ENCODE measurements at places on chromosomes 16 and 17. TPM values are rescaled to one million over a fixed set of nuclear protein-coding genes. Genes with fewer than 3 reads are reported as not detected.

DNA sequence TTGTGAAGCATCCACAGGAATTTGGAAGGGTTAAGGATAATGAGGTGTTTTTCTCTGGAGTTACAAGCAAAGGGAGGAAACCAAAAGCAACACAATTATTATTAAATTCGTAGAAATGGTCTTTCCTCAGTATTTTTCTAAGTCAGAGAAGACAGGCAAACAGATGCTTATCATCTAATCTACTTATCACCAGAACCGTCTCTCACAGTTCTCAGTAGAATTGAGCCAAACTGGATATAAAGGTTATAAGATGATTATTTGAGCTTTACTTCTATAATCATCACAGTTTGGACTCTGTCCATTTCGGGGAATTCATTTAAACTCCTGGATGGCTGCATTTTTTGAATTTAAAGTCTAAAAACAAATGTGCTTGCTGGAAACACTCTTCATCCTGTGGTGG is 245.0 kb downstream of the KCNJ2 start:
- H3K27me3 ChIP-seq = no peaks in the 10 kb centered on the region
- H3K27ac ChIP-seq = no peak overlapping the region
- no peak overlapping the region for H3K4me3 ChIP-seq
- no peak for DNase-seq

GRCh38 chr17:50311112-50311460 is 34.8 kb upstream of the XYLT2 start:
- no peak overlapping the region for H3K4me3 ChIP-seq
- H3K4me1 ChIP-seq = no peaks in the 10 kb centered on the region
- no peak for DNase-seq
- H3K36me3 ChIP-seq = no peaks in the 10 kb centered on the region
- no peak overlapping the region for H3K27ac ChIP-seq
- H3K27me3 ChIP-seq = peaks cover 22% of the 10 kb centered on the region

- peaks cover 8% of the 10 kb centered on the region for H3K4me1 ChIP-seq
- H3K4me3 ChIP-seq = no peak overlapping the region
- H3K36me3 ChIP-seq = no peaks in the 10 kb centered on the region
Measured at GRCh38 chr17:40598619-40599467, 33.6 kb upstream of the CCR7 start.

Gene TRAF7
- 199 TPM for total RNA-seq

GRCh38 chr17:30858556-30859250 is 26.9 kb downstream of the ATAD5 start:
- H3K27ac ChIP-seq = no peak overlapping the region
- no peaks in the 10 kb centered on the region for H3K4me1 ChIP-seq
- H3K36me3 ChIP-seq = peaks cover 10% of the 10 kb centered on the region
- DNase-seq = no peak
- no peaks in the 10 kb centered on the region for H3K27me3 ChIP-seq

Gene PRR15L
- total RNA-seq = 5.3 TPM

Gene CACNA1G
- 0.28 TPM for total RNA-seq

Gene CXCL16
- 52.4 TPM for total RNA-seq

DNA sequence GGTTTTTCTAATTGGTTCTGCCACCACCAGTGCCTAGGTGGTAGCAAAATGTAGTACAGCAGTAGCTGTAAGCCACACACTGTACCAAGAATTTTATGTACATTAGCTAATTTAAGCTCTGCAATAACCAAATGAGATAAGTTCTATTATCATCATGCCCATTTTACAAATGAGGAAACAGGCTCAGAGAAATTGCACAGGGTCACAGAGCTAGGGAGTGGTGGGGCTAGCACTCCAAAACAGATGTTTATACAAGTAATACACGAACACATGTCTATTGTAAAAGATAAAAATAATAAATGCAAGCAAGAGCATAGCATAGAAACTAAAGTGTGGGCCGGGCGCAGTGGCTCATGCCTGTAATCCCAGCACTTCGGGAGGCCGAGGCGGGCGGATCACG is 13.6 kb downstream of the RSAD1 start:
- no peak overlapping the region for H3K4me3 ChIP-seq
- no peaks in the 10 kb centered on the region for H3K27me3 ChIP-seq
- no peak for DNase-seq

GRCh38 chr17:46163929-46164594 is 29.2 kb downstream of the KANSL1 start:
- peaks cover 14% of the 10 kb centered on the region for H3K36me3 ChIP-seq
- no peak overlapping the region for H3K4me3 ChIP-seq
- no peaks in the 10 kb centered on the region for H3K27me3 ChIP-seq
- H3K27ac ChIP-seq = no peak overlapping the region
- peaks cover 11% of the 10 kb centered on the region for H3K4me1 ChIP-seq

- peaks cover 17% of the 10 kb centered on the region for H3K27me3 ChIP-seq
- H3K27ac ChIP-seq = no peak overlapping the region
- no peaks in the 10 kb centered on the region for H3K36me3 ChIP-seq
- no peaks in the 10 kb centered on the region for H3K4me1 ChIP-seq
- no peak overlapping the region for H3K4me3 ChIP-seq
- no peak for DNase-seq
Measured at GRCh38 chr16:9846362-9847099, 335.7 kb downstream of the GRIN2A start.

DNA sequence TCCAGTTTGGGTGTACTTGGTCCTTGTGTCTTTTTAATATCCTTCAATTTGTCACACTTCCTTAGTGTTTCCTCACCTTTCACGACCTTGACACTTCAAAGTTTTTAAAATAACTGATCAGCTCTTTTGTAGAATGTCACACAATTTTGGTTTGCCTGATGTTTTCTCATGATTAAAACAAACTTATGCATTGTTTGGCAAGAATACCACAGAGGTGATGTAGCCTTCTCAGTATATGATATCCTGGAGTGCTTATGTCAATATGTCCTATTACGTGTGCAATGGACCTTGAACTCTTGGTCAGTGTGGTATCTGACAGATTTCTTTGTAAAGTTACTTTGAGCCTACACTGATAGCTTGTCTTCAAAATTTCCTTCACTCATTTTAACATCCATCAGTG is 297.4 kb downstream of the CNTNAP4 start:
- H3K27me3 ChIP-seq = peaks cover 38% of the 10 kb centered on the region
- no peak for DNase-seq
- no peak overlapping the region for H3K27ac ChIP-seq
- no peaks in the 10 kb centered on the region for H3K36me3 ChIP-seq
- H3K4me3 ChIP-seq = no peak overlapping the region

DNA sequence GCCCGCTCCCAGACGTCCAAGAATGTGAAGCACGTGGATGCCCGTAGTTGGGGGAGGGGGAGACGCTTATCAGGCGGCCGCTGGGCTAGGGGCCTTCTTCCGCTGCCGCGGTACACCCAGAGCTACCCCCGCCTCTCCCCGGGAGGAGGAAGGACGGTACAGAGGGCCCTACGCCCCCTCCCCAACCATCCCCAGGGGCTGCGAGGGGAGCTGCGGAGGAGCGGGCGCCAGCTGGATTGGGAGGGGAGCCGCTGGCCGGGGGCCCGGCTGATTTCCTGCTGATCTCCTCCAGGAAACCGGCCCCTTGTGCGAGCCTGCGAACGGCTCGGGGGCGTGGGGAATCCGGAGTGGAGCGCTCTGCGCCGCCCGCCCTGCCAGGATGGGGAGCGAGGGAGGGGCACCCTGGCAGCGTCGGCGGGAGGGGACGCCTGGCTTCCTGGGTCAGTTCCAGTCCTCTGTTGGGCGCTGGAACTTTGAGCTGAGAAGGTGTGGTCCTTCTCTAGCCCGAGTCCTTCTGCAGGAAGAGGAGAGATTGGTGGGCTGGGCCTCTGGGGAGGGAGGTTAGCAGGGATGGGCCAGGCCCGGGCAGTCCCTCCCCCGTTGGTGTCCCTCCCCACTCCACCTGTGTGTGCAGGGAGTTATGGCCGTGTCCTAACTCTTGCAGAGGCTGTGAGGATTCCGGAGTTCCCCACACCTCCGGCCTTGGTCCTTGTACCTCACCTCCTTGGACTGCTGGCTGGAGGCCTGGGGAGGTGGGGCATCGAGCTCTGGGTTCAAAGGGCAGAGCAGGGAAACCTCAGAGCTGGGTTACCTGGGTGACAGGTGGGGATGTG is 19.2 kb downstream of the GJD3 start:
- peaks cover 12% of the 10 kb centered on the region for H3K4me1 ChIP-seq
- H3K36me3 ChIP-seq = no peaks in the 10 kb centered on the region
- no peak overlapping the region for H3K4me3 ChIP-seq
- no peak for DNase-seq

DNA sequence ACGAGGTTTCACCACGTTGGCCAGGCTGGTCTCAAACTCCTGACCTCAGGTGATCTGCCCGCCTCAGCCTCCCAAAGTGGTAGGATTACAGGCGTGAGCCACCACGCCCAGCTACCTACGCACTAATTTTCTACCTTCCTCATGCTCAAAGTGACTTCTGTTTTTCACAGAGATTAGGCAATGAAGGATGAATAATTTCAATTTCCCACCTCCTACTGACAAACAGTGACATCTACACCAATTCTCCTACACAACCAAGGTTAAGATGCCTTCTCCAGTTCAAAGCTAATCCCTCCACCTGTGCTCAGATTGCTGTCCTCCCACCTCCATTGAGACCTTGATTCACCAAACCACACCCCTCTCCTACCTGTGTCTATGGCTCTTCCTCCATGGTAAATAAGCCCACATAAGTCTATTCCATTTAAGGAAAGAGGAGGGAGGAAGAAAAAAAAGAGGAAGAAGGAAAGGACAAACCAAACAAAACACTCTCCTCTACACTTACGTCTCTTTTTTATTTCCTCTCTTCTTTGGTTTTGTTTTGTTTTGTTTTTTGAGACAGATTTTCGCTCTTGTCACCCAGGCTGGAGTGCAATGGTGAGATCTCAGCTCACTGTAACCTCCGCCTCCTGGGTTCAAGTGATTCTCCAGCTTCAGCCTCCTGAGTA is 5.5 kb upstream of the MED11 start:
- no peak for DNase-seq
- H3K27ac ChIP-seq = no peak overlapping the region
- H3K27me3 ChIP-seq = no peaks in the 10 kb centered on the region
- no peaks in the 10 kb centered on the region for H3K36me3 ChIP-seq

DNA sequence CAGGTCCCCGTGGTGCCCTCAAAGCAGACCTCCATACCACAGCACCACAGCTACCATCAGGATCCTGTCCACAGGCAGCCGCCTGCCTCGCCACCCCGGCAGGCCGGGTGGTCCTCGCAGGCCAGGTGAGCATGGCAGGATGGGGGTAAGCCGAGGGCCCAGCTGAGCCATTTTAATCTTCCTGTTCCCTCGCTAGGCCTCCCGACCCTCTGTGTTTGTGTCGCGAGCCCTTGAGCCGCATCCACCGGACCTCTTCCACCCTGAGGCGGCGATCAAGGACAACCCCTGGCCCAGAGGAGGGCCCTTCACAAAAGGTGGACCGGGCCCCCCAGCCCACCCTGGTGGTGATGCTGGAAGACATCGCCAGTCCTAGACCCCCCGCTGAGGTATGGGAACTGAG is 2.0 kb downstream of the PRR14 start:
- H3K4me3 ChIP-seq = no peak overlapping the region
- H3K27ac ChIP-seq = no peak overlapping the region
- no peaks in the 10 kb centered on the region for H3K27me3 ChIP-seq
- DNase-seq = no peak
- peaks cover 17% of the 10 kb centered on the region for H3K4me1 ChIP-seq
- H3K36me3 ChIP-seq = no peaks in the 10 kb centered on the region

GRCh38 chr17:79024901-79025737 is 1.1 kb downstream of the C1QTNF1 start:
- no peak for DNase-seq
- H3K27ac ChIP-seq = no peak overlapping the region
- H3K36me3 ChIP-seq = no peaks in the 10 kb centered on the region
- H3K4me3 ChIP-seq = peak overlapping the region; percentile 78
- no peaks in the 10 kb centered on the region for H3K27me3 ChIP-seq

Gene GDPD3
- total RNA-seq = 27.5 TPM

Gene PRPF8
- 496 TPM for total RNA-seq

GRCh38 chr17:10117581-10118001 is 80.8 kb downstream of the GAS7 start:
- H3K36me3 ChIP-seq = no peaks in the 10 kb centered on the region
- H3K27ac ChIP-seq = no peak overlapping the region
- H3K27me3 ChIP-seq = peaks cover 21% of the 10 kb centered on the region
- no peak overlapping the region for H3K4me3 ChIP-seq
- H3K4me1 ChIP-seq = no peaks in the 10 kb centered on the region

Gene ZNF287
- total RNA-seq = 4.3 TPM

Measured in PC-9 (cell line).